ENCODE measurements at places on chromosomes 1 and 21.
A peak's percentile ranks its signal among the peaks of the same experiment; 100 is the strongest.

GRCh38 chr1:221576268-221576667, 165.6 kb downstream of the DUSP10 start:
- no peak for DNase-seq

GRCh38 chr1:90534116-90534515, 183.0 kb downstream of the BARHL2 start:
- no peak for DNase-seq

DNA sequence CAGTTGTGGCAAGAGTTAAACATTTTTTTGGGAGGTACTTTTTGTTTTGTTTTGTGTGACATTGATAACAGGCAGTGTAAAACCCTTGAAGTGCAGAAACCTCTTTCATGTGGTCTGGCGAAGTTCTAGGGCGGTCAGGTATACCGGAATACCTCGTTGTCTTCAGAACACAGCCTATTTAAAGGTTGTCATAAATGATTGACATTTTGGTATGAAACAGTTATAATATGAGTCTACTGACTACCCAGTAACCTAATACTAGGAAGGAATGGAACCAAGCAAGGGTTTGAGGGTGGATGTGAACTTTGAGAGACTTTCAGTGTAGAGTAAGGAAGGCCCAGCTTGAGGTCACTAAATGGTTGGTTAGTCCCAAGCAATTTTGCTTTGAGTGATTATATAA, 40.5 kb downstream of the PATJ start:
- no peak for DNase-seq

DNA sequence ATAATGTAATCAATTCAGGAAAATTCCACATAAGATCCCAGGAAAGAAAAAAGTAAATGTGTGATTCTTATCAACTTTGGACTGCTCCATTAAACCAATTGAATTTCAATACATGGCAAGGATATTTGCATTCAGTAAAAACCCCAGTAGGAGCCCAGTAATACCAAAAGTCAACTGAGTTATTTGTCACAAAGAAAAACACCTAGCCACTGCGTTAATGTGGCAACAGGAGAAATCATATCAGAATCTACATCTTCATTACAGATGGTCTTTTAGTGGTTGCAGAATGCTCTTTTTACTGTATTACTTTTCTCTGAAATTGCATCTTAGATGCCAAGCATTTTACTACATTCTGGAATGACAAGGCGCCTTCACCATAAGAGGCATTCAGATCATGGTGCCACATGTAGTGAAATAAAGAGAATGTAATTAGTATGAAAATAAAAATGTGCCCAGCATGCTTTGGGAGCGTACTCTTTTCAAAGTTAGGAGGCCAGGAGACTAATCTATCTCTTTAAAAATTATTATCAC, 180.7 kb downstream of the PATJ start:
- DNase-seq: no peak

- no peak for DNase-seq
These were observed 74.9 kb downstream of the ADCY10 start for GRCh38 chr1:167839009-167839408.

- no peak for DNase-seq
These were observed 168.7 kb upstream of the FMN2 start for GRCh38 chr1:239922778-239923522.

DNA sequence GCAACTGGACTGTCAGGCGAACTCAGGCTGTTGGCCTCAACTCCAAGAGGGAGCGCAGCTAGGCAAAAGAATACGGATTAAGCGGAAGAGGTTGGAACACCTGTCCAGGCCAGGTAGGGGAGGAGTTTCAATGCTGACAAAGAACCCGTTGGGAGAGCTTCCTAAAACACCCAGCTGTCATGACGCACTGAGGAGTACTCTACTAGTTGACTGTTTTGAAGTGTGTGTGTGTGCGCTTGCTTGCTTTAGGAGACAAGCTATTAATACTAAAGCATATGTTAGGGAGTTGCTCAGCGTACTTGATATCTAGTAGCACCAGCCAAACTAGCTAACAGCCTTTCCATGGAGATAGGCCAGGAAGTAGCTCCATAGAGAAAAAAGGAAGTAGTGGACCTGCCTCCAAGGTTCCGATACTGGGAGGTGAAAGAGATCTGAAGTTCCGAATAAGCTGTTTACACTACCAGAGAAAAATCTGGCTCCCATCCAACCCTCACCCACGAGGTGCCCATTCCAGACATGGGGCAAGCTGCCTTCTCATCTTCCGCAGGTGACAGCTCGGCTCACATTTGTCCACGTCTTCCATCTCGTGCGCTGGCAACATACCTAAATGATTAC, 974 bp upstream of the FNBP1L start:
- DNase-seq: peak; percentile 74

GRCh38 chr1:230715510-230715909, 1.6 kb upstream of the AGT start:
- peak; percentile 5 for DNase-seq

DNA sequence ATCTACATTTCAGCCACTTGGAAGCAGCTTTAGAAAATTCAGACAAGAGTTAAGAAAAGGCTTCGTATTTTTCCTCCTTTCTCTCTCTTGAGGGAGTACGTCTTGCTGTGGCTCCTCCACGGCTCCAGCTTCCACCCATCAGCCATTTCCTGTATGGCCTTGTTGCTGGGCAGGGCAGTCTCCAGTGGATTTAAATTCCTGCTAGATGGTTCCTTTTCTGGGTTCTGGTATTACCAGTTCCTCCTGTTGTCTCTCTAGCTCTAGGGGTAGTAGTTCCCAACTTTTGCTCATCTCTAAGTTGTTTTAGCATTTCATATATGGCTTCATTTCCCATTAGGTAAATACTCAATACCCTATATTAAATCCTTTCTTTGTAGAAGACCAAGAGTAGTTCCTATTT, 1098.3 kb downstream of the ADGRL2 start:
- DNase-seq: no peak

- DNase-seq: no peak
These were observed 63.5 kb downstream of the GNG12 start for GRCh38 chr1:67769633-67770256.

DNA sequence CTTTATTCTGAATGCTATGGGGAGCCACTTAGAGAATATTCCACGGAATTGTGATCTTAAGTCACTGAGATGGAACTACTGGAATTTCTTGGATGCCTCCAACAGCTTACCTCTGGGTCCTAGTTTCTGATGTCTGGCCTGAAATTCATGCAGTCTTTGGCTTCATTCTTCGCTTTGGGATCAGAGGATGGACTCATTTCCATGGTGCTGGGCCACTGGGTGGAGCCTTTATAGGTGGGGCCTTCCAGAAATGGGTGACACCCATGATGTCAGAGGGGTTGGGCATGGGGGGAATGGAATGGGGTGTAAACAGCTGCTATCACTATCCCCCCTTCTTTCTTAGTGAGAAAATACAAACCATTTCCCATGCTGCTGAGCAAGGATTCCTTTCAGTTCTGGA, 73.7 kb upstream of the FGGY start:
- no peak for DNase-seq

DNA sequence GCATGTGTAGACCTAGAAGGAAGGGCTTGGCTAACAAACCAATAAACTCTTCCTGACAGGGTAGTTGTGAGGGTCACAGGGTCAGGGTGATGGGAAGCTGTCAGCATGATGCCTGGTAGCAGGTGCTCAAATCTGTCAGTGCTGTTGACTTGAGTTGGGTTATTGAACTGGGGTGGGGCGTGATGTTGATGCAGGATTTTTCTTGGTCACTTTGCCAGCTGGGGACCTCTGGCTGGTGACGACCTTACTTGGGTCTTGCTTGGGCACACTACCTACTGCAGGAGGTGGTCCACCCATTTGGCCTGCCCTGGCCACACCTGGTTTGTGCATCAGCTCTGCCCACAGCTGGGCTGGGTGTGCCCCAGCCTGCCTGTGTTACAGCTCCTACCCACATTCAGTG, 624.4 kb downstream of the PTPRU start:
- DNase-seq: no peak

DNA sequence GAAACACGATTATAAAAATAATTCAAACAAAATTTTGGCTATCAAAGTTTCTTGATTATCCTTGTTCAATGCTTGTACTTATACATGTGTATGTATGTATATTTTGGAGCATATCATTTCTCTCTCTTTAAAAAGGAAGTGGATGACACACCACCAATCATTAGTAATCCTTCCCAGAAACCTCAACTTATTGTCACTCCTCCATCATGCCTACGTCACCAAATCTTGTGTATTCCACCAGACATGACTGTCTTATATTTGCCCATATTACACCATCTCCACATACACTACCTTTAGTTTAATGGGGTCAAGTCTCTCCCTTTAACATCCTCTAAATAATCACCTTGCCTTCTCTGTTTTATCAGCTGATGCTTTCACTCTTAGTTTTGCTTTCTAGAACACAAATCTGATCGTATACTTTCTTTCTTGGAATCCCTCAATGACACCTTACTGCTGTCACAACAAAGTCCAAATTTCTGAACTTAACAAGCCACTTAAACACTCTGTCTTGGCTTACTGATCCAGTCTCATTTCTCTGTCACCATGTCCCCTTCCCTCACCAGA, 124.0 kb downstream of the BRINP3 start:
- no peak for DNase-seq

- no peak for DNase-seq
These were observed 306.7 kb downstream of the DSCAM start for GRCh38 chr21:40540216-40540615.

DNA sequence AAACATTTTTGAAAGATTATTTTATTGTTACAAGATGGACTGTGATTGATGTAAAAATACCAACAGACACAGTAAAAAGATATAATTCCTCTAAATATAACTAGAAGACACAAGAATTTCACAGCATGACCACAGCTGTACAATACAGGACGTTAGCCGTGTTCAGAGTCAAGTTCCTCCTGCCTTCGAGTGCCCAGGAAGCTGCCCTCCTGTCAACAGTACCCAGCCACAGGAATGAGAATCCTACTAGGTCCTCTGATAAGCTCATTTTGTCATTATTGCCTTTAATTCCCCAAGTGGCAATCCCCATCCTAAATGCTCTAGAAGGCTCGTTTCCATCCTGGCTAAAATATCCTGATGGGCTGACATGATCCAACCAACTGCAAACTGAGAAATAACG, 16.4 kb upstream of the CAPN2 start:
- no peak for DNase-seq

DNA sequence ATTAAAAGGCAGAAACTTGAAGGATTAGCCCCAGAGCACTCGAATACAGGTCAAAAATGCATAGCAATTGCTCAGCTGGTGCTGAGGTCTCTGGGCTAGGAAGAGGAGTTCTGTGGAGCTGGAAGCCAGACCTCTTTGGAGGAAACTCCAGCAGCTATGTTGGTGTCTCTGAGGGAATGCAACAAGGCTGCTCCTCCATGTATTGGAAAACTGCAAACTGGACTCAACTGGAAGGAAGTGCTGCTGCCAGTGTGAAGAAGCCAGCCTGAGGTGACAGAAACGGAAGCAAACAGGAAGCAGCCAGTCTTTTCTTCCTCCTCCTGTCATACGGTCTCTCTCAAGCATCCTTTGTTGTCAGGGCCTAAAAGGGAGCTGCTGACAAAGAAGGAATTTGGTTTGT, 233.4 kb upstream of the FGGY start:
- no peak for DNase-seq

- no peak for DNase-seq
These were observed 3.3 kb downstream of the EPHA2 start for GRCh38 chr1:16152481-16153087.

DNA sequence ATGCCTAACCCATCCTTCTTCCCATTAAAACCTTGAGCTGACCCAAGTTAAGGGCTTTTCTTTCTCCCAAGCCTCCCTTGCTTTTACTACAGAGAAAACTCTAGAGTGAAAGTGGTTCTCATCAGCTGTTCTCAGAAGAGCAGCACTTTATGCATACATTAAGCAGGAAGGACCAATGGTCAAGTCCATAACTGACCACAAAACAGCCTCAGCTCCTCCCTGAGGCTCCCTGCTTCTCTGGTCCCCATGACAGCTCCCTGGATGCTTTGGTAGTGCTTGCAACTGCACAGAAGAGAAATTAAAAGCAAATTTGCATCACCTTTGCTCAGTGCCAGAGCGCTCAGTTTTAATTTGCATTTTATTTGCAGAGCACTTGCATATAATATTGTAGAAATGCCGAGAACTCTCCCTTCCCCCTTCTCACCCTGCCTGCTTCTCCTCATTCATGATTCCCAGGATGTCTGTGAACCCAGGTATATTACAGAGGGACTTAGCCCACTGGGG, 56.1 kb downstream of the LMX1A start:
- no peak for DNase-seq

DNA sequence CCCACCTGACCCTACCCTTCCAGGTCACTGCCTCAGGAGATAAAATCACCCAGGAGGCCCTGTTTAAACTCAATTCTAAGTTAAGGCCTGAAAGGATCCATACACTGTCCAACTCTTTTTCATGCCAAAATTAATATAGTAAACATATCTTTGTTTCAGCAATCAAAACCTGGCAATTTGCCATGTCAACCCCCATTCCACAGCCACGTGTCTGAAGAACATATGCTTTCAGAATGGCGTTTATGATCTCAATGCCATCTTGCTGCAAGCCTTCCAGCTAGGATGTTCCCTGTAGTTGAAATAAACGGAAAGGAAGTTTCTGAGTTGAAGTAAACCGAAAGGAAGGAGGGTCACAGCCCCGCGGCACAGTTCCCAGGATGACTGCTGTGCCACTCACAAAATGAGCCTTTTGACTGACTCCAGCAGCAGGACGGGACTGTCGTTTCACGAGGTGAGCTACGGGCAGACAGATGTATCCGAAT, 472.0 kb downstream of the SMYD3 start:
- DNase-seq: no peak

GRCh38 chr1:209642816-209643215, 9.4 kb downstream of the LAMB3 start:
- no peak for DNase-seq

GRCh38 chr1:230277201-230278025, 148.7 kb downstream of the PGBD5 start:
- peak; percentile 60 for DNase-seq

DNA sequence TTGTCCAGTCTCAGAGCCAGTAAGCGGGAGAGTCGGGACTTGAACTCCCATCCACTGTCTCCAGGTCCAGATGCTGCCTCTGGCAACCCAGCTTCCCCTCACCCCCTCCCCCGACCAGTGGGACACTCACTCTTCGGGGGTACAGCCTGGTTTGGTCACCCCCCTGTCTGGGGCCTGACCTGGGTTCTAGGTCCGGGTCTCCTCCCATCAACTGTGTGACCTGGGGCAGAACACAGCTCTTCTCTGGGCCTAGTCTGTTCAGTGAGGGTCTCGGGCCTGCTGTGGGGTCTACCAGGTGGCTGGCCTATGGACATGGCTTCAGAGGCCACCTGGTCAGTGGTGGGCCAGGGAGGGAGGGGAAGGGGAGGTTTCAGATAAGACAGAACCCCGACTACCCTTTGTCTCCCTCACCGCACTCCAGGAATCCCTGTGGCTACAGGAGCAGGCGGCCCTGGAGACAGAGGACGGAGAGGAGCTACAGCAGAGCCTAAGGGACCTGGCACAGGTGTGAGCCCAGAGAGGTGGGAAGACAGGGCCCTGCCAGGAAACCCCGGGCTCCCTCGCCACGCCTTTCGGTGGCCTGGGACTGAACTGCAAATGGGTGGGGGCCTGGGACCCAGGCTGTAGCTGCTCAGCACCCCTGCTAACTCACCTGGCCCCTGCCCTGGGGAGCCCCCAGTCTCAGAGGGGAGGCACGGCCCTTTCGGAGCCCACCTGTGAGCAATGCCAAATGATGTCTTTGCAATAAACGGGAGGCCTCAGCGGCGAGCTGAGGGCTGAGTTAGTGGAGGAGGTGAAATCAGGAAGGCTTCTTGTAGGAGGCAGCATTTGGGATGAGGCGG, 4.1 kb upstream of the NBPF3 start:
- DNase-seq: no peak

All from NCI-H1417 (cell line).